ENCODE measurements at places on chromosomes 12 and 14. TPM values are rescaled to one million over a fixed set of nuclear protein-coding genes. Genes with fewer than 3 reads are reported as not detected.

The RASSF9 gene
- polyA plus RNA-seq, result 0.86 TPM

The IL26 gene
- polyA plus RNA-seq, result not detected

The TAS2R7 gene
- polyA plus RNA-seq, result not detected

The NID2 gene
- 25.9 TPM for polyA plus RNA-seq

The GRIP1 gene
- polyA plus RNA-seq, result 0.19 TPM

The ACSM4 gene
- polyA plus RNA-seq, result not detected

The PLEKHD1 gene
- polyA plus RNA-seq, result 0.05 TPM

The MYH6 gene
- 0.18 TPM for polyA plus RNA-seq

The LALBA gene
- polyA plus RNA-seq, result not detected

The EFS gene
- polyA plus RNA-seq, result 11.1 TPM

The MMP14 gene
- polyA plus RNA-seq, result 109 TPM

The PIWIL1 gene
- not detected for polyA plus RNA-seq

The GALNT9 gene
- 0.03 TPM for polyA plus RNA-seq

The C12orf54 gene
- not detected for polyA plus RNA-seq

The CCDC184 gene
- polyA plus RNA-seq, result 0.25 TPM

The TAS2R10 gene
- polyA plus RNA-seq, result 0.07 TPM

The KCNMB4 gene
- 0.58 TPM for polyA plus RNA-seq

The KCNK10 gene
- polyA plus RNA-seq, result 0.03 TPM

The CDCA3 gene
- 0.64 TPM for polyA plus RNA-seq

The SYNE3 gene
- polyA plus RNA-seq, result 1.7 TPM

The HSPA2 gene
- 2.9 TPM for polyA plus RNA-seq

The CCNK gene
- 8.0 TPM for polyA plus RNA-seq

The ZC3H14 gene
- polyA plus RNA-seq, result 22.7 TPM

The SLC25A21 gene
- 0.34 TPM for polyA plus RNA-seq

The SMIM41 gene
- not detected for polyA plus RNA-seq

The IL23A gene
- 3.1 TPM for polyA plus RNA-seq

The SIX4 gene
- polyA plus RNA-seq, result 0.51 TPM

The PLEKHH1 gene
- polyA plus RNA-seq, result 2.2 TPM
